Naive B cell (primary cell): ENCODE measurements at places on chromosomes 7 and 10.
A peak's percentile ranks its signal among the peaks of the same experiment; 100 is the strongest.

GRCh38 chr10:85995791-85996190, 370.8 kb downstream of the GRID1 start:
- DNase-seq: no peak

DNA sequence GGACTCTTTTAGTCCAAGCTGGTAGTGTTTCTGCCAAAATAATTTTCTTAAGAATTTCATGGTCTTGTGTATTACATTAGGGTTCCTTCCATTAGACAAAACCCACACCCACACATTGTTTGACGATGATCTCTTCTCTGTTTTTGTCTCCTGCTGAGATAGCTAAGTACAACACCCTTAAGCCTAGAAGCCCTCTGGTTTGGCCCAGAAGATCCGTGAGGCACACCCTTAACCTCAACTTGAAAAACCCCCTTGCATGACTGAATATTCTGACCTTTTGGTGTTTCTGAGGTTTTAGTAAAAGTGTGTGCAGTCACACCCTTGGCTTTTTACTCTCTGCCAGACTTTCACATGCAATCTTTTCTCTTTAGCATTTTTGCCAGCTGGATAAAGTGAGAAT, 29.3 kb upstream of the ERCC6 start:
- no peak for DNase-seq

GRCh38 chr7:78039790-78040776, 241.5 kb downstream of the PHTF2 start:
- DNase-seq: peak; percentile 35

GRCh38 chr7:94088560-94088959, 84.4 kb upstream of the BET1 start:
- no peak for DNase-seq

GRCh38 chr10:110901954-110902819, 16.8 kb downstream of the BBIP1 start:
- no peak for DNase-seq

DNA sequence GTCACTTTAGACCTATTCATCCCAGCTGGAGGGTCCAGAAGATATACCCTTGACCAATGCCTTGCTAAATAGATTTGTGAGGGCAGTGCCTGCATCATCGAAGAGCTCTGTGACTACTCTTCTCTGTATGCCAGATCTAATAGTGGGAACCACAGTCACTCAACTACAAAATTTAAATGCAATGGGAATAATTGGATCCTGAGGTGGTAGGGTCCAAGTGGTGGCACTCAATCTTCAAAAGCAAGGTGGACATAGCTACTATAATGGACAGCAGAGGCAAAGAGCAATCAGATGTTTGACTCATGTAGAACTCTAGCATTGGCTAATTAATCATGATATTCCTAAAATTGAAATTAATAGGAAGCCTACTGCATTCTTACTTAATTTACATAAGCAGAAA, 554.3 kb upstream of the GRM3 start:
- DNase-seq: no peak
